ENCODE measurements at places on chromosomes 5 and 9.
A peak's percentile ranks its signal among the peaks of the same experiment; 100 is the strongest.

GRCh38 chr9:11915699-11916098 is 777.5 kb upstream of the TYRP1 start:
- no peak for DNase-seq

DNA sequence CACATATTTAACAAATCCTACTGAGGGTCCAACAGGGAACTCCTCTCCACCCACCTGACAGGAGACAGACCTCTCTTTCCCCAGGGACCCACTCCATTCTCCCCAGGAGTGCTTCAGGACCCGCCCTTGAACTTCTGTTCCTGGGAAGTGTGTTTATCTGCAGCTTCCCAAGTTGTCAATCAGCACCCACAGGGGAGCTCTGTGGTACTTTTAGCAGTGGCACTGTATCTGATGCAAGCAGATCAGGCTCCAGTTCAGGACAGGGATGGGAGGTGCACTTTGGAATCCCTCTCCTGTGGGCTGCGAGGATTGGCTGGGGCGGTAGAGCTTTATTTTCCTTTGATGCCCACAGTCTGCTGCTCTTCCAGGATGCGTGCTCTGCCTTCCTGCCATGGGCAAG is 8.7 kb downstream of the GALNT10 start:
- DNase-seq = no peak

GRCh38 chr5:150529555-150529954 is 21.6 kb downstream of the NDST1 start:
- DNase-seq = no peak

DNA sequence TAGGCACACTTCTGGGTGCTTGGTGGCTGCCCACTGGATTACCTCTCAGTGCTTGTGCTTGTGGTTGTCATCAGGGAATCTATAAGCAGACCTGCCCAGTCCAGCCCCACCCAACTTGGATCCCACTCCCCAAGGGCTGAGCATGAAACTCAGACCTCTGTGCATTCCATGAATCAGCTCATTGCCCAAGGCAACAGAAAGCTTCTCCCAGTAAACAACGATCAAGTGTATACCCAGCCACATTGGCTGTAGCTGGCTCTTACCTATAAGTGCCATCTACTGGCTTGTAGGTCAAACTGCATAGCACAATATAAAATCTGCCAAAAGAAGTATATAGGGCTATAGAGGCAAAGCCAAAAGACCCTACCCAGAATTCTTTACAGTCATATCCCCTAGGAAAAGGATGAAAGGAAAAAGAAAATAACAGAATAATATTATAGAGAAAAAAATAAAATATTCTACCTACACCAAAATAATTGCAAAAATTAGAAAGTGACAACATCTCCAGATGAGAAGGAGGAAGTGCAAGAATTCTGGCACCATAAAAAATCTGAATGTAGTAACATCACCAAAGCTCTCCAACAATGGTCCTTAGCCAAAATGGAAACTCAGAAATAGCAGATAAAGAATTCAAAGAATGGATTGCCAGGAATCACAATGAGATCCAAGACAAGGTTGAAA is 321.0 kb upstream of the TRPC7 start:
- DNase-seq = no peak

- no peak for DNase-seq
Observed at GRCh38 chr9:14412775-14413174, 98.8 kb upstream of the NFIB start.

- no peak for DNase-seq
Observed at GRCh38 chr5:109406719-109407118, 3.1 kb downstream of the PJA2 start.

GRCh38 chr9:113579283-113580040 is 115.9 kb downstream of the RGS3 start:
- DNase-seq = peak; percentile 88

GRCh38 chr9:123678878-123679329 is 251.0 kb downstream of the DENND1A start:
- DNase-seq = peak; percentile 13

- no peak for DNase-seq
Observed at GRCh38 chr9:81693671-81694378, 4.5 kb upstream of the TLE1 start.

DNA sequence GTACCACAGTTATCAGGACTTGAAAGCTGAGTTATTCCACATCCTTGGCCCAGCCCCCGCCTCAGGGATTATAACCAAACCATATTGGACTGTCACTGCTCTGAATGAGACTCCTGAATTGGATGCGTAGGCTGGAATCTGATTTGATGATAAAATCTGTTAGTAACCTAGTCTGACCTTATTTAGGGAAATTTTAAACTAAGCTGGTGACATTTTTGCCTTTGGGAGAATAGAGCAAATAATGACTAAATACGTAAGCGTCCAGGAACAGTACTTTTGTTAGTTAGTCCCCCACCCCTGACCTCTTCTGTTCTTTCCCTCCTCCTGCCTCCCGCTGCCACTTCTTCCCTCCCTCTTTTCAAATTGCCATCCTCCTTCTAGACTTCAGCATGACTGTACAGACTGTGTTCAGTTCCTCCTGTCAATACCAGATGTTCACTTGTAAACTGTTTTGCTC is 92.6 kb downstream of the TLE4 start:
- peak; percentile 43 for DNase-seq

- no peak for DNase-seq
Observed at GRCh38 chr5:104965006-104965405, 1402.4 kb upstream of the NUDT12 start.

DNA sequence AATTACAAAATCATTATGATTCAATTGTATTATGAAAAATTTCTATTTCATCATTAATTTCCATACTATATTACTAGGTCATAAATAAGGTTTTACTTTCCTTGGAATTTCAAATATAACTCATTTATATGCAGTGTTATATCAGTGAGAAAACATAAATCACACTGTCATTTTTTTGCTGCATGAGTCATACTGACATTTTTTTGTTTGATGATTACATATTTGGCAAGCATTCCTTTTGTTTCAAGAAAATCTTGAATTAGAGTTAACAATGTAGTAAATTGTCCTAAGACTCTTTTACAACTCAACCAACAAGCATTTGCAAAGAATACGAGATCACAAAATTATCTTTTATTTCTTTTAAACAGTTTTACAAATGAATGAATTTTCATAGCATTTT is 298.4 kb upstream of the SEMA6A start:
- no peak for DNase-seq

DNA sequence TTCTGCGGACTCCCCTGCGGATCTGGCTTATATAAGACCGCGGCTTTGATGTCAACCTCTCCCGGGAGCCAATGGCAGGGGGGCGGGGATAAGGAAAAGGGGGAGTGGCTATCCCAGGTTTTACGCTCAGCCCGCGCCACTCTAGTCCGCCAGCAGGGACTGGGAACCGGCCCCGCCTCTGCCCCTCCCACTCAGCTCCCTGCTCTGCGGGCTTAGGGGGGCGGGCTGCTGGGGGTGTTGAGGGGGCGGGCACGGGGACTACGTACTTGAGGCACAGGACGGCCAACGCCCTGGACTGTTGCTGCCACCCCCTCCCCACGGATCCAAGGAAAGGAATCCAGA is at the start of gene HAND1:
Gene HAND1, minus strand, starts transcription at position 4 of the 342 bp plus-strand sequence. CDS start 219 bp downstream, outside the sequence.
- no peak for DNase-seq

- no peak for DNase-seq
Observed at GRCh38 chr5:115636008-115636407, 10.2 kb upstream of the TMED7 start.

GRCh38 chr5:98588215-98588614 is 185.2 kb upstream of the RGMB start:
- no peak for DNase-seq

GRCh38 chr9:33012328-33013069 is 11.1 kb upstream of the APTX start:
- peak; percentile 71 for DNase-seq

- DNase-seq = no peak
Observed at GRCh38 chr5:146041180-146041789, 64.1 kb downstream of the PLAC8L1 start.

DNA sequence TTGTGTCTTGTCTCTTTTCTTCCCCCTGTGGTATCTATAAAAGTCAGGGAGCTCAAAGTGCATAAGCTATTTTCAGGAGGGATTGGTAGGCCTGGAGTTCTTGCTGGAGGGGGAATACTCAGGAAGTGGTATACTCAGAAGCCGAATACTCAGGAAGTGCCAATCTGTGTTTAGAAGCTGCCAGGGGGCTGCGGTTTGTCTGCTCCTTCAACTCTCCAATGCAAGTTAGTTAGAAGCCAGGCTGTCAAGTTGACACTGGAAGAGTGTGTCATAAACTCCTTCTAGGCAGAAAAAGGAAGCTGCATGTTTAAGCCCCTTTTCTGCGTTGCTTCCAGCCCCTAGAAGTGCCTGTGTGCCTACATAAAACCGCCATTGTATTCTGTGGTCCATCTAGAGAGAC is 366.5 kb downstream of the TAF11L14 start:
- no peak for DNase-seq

GRCh38 chr9:68719847-68720246 is 14.8 kb downstream of the PIP5K1B start:
- DNase-seq = no peak

GRCh38 chr5:161382685-161383084 is 163.8 kb downstream of the GABRB2 start:
- DNase-seq = no peak

DNA sequence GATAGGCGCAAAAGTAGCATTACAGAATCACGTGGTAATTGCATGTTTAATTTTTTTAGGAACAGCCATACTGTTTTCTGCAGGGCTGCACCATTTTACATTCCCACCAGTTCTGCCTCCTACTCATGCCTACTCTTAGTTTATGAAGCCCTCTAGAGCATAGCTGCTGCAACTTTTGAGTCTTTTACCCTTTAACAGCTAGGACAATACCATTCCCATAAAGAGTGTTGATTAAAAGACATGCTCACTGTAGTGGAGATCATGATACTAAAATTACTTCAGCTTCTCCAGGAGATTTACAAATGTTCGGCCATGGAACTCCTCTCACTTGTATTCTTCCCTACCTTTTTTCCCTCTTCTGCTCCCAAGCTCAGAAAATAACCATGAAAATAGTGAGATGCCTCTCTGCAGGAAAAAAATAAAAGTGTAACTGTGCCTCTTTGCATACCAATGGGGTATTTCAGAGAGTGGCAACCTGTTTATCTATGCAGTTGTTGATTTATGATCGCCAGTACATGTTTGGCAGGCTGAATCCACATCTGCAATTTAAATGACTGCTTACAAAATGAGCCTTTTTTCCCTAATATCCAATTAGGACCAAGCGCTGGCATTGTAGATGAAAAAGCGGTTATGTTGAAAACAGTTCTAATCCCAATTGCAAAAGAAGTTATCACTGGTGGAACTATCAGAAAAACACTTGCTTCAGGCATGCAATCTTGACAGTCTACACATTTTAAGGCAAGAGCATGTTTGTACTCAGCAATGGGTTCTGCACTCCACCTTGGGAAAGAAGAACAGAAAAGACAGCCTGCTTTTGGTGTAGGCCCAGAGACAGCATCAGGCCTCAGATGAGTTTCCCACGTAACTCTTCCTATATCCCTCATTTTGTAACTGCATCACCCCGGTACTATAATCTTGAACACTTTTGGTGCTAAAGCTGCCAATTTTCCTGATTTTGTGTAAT is 131.1 kb downstream of the ADAMTSL1 start:
- no peak for DNase-seq

All from suppressor macrophage (primary cell).